Heart right ventricle (tissue), 16 donors: ENCODE measurements at places on chromosomes 5 and 9.

DNA sequence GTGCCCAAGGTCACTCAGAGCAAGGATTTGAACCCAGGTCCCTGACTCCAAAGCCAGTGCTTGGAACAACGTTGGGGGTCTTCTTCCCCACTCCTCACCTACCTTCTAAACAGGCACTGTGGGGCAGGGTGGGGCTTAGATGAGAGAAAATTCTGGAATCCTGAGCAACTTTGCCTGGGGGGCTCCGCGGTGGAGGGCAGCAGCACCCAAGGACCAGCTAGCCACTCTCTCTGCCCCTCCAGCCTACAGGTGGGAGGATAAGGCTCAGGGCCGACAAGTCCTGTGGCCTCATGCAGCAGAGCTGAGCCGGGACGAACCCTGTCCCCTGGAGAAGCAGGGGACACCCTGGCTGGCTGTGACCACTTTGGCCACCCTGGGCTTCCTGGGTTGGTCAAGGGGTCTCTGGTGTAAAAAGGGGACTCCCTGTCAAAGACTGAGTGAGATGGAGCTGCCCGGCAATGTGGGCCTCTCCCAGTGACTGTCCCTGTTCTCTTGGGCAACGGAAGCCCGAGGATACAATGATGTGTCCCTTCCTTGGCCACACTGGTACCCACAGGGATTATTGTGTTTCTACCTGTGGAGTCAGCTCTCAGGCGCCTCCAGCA is 26.5 kb downstream of the CEL start:
- DNase-seq = no peak

DNA sequence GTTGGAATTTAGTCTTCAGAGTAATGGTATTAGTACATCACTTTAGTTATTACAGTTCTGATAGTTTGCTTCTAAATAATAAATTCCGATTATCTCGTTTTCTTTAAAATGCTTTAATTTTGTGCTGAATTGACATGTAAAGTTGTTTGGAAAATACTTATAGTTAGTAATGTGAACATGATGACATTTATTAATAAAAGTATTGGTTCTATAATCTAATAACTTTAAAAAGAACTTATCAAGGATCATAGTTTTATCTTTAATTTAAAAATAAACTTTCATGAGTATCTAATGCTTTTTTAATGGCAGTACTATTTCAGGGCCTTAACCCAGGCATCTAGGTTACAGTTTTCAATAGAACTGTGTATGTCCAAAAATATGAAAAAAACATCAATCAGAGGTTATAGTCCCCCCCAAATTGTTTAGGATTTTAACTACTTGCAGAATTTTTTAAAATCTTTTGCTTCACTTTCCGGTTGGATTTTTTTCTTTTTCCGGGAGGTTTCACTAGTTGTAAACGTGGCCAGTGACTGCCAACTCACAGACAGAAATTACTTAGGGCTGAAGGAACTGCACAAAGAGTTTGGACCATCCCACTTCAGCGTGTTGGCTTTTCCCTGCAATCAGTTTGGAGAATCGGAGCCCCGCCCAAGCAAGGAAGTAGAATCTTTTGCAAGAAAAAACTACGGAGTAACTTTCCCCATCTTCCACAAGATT is 680 bp downstream of the GPX8 start:
- DNase-seq = no peak

GRCh38 chr5:127867022-127867783 is 164.0 kb downstream of the CCDC192 start:
- DNase-seq = no peak

DNA sequence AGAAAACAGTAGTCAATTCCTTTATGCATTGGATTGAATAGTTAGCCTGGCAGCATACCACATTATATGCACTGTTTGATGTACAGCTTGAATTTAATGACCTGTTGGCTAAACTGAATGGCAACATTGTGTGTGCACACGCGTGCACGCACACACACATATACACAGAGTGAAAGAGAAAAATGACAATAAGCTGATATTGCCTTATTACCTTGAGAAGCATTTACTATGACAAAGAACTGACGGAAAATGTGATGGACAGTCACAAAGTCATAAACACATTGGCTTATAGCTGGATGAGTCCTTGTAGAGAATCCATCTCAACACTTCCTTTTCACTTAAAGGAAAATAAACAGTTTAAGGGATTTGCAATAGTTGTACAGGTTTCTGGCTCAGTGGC is 15.5 kb downstream of the JAKMIP2 start:
- no peak for DNase-seq

DNA sequence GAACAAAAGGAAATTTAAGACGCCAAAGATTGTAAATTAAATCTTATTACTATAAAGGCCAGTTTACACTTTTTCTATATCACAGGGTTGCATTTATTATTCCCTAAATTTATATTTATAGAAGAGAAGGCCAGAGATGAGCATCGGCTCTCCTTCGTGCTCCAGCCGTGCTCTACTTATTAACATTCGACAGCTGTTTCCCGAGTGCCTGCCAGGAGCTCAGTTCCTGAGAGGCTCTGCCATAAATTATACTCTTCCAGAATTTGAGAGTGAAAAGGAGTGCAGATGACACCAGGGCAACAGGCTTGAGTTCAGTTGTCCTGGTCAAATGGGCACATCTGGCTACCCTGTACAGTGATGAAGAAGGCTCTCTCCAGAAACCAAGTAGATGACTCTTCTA is 70.1 kb downstream of the PCSK5 start:
- DNase-seq = no peak

DNA sequence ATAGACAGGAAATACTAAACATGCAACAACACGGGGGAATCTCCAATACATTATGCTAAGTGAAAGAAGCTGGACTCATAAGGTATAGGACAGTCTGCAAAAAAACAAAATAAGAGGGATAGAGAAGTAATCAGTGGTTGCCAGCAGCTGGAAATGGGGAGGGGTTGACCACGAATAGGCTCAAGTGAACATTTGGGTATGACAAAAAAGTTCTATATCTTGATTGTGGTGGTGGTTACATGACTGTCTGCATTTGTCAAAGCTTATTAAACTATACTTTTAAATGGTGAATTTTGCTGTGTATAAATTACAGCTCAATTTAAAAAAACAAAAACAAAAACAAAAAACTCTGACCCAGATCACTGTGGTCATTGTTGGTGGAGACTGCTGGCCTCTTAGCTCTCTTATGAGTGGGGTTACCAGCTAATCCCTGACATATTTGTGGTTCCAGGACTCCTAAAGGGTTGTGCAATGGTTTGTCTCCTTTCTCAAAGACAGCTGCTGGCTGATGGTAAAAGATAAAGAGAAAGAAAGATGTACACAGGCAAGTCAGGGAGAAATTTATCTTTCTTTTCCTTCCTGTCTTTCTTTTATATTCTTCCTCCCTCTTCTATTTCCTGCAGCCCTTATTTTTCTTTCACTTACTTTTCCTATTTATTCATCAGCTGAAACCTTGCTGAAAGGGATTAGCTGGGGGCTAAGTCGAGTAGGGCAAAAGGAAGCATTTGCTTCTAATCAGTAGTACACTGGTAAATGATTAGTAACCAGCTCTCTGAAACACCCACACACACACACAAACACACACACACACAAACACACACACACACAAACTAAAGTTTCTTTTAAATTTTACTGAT is 42.6 kb upstream of the APC start:
- no peak for DNase-seq

GRCh38 chr5:127585661-127586060 is 63.2 kb upstream of the CTXN3 start:
- no peak for DNase-seq

DNA sequence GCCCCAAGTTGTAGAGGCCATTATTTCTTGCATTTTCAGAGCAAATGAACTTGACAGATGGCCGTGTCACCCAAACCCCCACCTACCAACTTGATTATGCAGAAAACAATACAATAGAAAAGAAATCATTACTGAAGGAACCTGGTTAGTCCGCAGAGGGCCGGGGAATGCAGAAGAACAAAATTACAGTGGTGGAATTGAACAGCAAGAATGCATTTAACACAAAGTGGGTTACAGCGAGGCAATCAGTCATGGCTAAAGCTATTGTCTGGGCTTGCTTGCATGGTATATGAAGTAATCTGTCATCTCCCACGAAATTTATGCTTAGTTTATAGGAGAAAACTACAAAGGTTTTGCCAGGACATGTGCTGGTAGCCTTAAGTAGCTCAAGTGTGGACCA is 238.3 kb upstream of the IRX1 start:
- no peak for DNase-seq

GRCh38 chr9:36870960-36871359 is 163.1 kb downstream of the PAX5 start:
- no peak for DNase-seq

DNA sequence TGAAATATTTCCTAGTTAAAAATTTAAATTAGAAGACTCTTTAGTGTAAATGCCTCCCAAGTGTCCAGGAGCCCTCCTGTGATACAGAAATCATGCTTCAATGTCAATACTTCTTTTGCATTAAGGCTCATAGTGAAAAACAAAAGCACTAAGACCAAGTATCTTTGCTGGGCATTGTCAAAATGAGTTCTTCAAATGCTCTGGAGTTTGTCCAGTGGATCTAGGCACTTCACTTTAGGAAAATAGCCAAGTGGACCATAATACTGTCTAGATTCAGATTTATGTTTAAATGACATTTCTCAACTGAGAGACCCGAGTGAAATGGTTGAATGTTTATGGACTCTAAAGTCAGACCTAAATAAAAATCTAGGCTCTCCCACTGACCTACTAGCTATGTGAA is 21.3 kb upstream of the CCDC112 start:
- DNase-seq = no peak

- no peak for DNase-seq
Measured at GRCh38 chr9:79352322-79352721, 219.4 kb upstream of the TLE4 start.

GRCh38 chr5:71859515-71859914 is 140.4 kb downstream of the CARTPT start:
- DNase-seq = no peak

- DNase-seq = no peak
Measured at GRCh38 chr5:16437977-16438376, 27.6 kb downstream of the ZNF622 start.

GRCh38 chr9:117929868-117930267 is 225.7 kb downstream of the TLR4 start:
- DNase-seq = peak; percentile 3

- no peak for DNase-seq
Measured at GRCh38 chr9:29150606-29151005, 1577.3 kb upstream of the C9orf72 start.

GRCh38 chr5:68405026-68405684 is 189.6 kb downstream of the PIK3R1 start:
- DNase-seq = no peak

GRCh38 chr5:149951138-149951749 is 6.7 kb upstream of the PDE6A start:
- no peak for DNase-seq

- no peak for DNase-seq
Measured at GRCh38 chr5:121415270-121415669, 436.4 kb upstream of the FTMT start.

DNA sequence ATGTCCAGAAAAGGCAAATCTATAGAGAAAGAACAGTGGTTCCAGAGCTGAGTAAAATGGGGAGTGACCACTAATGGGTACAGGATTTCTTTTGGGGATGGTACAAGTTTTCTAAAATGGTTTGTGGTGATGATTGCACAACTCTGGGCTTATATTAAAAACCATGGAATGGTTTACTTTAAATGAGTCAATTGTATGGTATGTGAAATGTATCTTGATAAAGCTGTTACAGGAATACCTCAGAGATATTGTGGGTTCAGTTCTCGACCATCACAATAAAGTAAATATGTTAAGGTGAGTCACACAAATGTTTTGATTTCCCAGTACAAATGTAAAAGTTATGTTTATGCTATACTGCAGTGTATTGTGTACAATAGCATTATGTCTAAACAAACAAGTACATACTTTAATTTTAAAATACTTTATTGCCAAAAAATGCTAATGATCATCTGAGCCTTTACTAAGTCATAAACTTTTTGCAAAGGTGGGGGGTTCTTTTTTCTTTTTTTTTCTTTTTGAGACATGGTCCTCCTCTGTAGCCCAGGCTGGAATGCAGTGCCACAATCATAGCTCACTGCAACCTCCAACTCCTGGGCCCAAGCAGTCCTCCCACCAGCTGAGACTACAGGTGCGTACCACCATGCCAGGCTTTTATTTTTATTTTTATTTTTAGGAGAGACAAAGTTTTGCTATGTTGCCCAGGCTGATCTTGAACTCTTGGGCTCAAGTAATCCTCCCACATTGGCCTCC is 65.9 kb downstream of the SHOC1 start:
- DNase-seq = no peak

DNA sequence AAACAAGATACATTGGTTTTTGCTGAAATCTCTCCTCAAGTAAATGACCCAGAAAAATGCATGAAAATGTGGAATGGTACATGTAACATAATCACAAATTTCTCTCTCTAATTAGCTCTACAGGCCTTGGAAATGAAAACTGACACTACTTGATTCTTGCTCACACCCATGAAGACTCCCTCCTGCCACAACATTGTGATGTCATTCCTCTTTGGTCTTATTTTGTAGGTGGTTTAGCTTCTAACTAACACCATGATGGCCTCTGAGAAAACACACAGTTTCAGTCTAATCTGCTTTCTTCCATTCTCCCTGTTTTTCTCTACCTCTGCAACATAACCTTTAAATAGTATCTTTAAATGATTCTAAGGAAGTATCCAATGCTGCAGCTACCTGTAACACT is 78.6 kb upstream of the FAM174A start:
- no peak for DNase-seq

DNA sequence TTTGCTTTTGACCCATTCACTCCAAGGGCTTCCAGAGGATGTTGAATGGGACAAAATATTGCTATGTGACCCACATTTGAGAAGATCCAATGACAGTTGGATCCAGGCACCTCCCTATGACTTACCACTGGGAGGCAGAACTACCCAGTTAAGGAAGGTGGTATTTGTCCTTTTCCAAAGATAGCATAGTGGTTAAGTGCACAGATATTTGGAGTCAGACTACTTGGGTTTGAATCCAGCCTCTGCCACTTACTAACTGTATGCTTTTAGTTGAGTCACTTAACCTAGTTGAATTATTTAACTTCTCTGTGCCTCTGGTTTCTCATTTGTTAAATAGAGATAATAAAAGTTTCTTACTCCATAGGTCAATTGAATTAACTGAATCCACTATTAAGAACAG is 74.5 kb upstream of the PALM2AKAP2 start:
- DNase-seq = no peak

GRCh38 chr5:172038167-172038566 is 31.7 kb upstream of the FBXW11 start:
- DNase-seq = no peak

DNA sequence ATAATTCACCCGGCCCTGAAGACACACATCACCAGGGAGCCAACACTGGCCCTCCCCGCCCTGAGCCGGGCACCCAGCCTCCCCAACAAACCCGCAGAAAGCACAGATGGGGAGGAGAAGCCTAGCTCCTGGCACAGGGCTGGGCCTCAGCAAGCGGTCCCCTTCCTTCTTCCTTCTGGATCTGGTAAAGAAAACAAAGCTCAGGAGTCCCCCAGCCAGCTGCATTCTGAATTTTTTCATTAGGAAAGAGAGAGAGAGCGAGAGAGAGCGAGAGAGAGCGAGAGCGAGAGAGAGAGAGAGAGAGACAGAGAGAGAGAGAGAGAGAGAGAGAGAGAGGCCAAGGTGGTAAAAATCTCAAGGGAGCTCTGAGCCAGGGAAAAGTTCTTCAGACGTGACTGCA is 195.7 kb downstream of the CRB2 start:
- DNase-seq = no peak
